ENCODE measurements at places on chromosomes 7 and 10.

GRCh38 chr10:127976701-127977356, 69.9 kb downstream of the PTPRE start:
- DNase-seq = no peak

- DNase-seq = no peak
Measured at GRCh38 chr10:14163377-14164086, 167.2 kb downstream of the FRMD4A start.

DNA sequence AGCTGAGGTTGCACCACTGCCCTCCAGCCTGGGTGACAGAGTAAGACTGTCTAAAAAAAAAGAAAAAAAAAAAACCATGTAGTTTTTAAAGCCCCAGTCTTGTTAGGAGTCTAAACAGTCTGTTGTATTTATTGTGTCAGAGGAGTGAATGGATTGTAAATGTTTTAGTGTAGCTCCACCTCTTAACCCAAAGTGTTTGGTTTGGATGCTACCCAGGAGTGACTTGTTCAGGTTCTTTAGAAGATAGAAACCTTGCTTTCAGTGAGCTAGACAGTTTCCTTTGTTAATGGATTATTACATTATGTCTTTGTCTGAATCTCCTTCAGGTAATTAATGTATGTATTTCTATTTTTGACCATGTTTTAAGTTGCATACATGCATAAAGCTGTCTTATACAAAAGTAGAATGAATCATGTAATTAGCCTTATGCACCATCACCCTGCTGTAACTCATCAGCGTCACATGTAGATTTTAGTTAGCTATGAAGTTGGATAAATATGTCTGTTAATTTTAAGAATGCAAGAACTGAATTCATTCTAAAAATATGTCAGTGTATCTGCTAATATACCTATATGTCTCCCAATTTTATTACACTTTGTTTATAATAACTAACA, 97.7 kb downstream of the TAF3 start:
- no peak for DNase-seq

DNA sequence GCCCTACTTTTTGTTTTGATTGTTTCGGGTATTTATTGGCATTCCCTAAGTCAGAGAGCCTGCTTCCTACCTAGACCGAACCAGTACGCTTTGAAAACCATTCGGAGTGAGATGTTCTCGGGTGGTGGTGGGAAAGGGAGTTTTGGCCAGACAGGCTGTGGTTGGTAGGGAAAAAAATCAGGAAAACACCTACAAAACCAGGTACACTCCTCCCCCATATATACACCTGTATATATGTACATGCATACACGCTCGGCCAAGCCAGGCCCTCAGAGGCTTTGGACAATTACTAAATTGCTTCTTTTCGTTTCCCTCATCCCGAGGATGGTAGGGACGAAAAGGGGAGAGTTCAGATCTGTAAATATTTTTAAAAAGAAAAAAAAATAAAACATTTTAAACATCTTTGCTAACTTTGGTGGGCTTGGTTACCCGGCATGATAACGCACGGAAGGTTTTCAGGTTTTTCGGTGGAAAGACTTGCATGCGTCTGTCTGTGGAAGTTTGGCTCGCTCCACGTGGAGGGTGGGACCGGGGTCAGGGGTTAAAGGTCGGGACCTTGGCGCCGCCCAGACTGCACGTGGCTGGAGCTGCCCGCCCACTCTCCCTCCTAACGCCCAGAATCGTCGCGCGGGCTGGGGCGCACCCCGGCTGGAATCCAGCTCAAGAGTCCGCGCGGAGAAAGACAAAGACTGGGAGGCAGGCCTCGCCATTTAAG, 2.5 kb downstream of the HMX2 start:
- no peak for DNase-seq

DNA sequence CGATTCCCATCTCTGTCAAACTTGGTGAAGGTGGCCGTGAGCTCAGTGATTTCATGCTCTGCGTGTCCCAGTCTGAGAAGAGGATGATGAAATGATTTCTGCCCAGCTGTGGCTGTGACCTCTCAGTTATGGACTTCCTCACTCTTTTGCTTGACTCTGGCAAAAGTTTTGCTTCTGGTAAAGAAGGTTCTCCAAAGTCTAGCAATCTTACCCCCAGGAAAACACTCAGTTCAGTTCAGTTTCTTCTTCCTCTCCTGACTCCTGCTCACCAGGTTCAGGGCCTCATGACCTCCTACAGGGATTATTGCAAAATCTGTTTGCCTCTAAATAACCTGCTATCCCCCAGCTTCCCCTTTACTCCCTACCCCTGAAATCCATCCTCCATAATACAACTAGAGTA, 4.9 kb upstream of the BLOC1S2 start:
- no peak for DNase-seq

- DNase-seq = no peak
Measured at GRCh38 chr7:83117466-83117865, 45.2 kb downstream of the PCLO start.

- DNase-seq = no peak
Measured at GRCh38 chr10:86178401-86179152, 188.0 kb downstream of the GRID1 start.

DNA sequence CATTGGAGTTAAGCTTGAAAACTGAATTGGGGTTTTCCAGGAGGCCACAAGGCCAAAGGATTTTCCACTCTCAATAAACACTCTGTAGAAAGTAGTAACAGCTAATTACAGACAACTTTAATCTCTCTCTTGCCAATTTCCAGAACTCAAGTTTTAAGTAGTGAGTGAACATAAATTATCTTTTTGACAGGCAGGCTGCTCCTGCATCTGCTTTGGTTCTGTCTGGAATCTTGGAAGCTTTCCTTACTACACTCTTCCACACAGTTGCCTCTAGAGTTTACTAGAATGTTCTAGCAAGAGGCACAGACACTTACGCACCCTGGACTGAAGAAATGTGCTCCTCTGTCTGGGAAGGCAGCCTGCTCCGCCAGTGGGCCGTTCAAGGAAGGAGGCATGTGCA, 90.5 kb upstream of the WAC start:
- DNase-seq = no peak

Measured in CMK (cell line).